ENCODE measurements at places on chromosomes 16 and 17.

GRCh38 chr17:72950242-72950931, 142.1 kb downstream of the SLC39A11 start:
- DNase-seq, result no peak

DNA sequence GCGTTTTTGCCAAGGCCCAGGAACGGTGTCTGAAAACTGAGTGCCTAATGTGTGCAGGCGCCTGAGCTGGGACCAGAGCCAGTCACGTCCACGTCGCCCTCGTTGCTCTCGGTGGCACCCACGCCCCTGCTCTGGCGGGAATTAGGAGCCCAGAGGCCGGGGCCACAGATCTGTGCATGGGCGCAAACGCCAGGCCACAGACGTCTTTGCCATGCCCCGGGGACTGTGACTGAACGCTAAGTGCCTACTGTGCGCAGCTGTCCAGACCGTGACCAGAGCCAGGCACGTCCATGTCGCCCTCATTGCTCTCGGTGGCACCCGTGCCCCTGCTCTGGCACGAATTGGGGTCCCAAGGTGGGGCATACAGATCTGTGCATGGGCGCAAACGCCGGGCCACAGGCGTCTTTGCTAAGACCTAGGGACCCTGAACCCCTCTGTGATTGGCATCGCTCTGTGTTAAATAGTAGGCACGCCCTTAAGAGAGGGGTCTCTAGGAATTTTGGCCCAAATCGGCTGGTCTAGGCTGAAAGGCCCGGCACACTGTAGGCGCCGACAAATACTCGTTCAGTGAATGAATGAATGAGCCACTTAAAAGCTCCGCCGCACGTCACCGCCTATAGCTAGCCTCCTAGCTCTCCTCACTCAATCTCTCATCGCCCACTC, 827 bp upstream of the UBALD1 start:
- no peak for DNase-seq

- DNase-seq, result peak; percentile 83
These were observed 1.7 kb downstream of the SLFN5 start for GRCh38 chr17:35244341-35245195.

DNA sequence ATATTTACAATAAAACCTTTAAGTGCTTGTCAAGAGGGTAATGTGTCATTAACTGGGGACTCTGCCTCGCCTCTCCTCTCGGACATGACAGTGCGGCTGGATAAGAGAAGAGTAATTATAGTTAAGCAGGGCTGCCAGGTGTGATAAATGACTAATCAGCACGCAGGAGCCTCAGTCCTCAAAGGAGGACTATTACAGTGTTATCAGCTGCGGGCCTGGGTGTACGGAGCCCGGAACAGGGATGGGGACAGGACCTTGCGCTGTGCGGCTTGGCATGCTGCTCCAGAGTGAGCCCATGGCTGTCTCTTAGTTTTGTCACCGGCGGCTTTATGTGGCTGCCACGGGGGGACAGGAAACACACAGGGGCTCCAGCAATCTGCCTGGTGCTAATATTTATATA, 607.2 kb downstream of the MAF start:
- DNase-seq, result peak; percentile 30

DNA sequence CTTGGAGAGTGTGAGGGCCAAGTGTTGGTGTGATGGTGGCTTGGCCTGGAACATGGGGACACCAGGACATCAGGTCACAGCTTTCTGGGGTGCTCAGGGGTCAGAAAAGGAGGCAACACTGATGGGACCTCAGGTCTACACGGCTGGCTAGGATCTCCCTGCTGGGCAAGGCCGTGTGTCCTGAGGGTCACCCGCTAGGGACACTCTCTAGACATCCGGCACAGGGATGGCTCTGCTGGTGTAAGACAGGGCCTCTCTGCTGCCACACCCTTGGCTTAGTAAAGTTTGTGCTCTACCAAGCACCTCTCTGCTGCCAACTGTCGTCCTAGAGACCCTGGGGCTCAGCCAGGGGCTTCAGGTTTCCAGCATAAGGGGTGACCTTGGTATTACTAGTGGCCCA, 16.3 kb downstream of the SLC13A5 start:
- DNase-seq, result no peak

GRCh38 chr16:1759511-1759910, 11.8 kb downstream of the NME3 start:
- no peak for DNase-seq

DNA sequence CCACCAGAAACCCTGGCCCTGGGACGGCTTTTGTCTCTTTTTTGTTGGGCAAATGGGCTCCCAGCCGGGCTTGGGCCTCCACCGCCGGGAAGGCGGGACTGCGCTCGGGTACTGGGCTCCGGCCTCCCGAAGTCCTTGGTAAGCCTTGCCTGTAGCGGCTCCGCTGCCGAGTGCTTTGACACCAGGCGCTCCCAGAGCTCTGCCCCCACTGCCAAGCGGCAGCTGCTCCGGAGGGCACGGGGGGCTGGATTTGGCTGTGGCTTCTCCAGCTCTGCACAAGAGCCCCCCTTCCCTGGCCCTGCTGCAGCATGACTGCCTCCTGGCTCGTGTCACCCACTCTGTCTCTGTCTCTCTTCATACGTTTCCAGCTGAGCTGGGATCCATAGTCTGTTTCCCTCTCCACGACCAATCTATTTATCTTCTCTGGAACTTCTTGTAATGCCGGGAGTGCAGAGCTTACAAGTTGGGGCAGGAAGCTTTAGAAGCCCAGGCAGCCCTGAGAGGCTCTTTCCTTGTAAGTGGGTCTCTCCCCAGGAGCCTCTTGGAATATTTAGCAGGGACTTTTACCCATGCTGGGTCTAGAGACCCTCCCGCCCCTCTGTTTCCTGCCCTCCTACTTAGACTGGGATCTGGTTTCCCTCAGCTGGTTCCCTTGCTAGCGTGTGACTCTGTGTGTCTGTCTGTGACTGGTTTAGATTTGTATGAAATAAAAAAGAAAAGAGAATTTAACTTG, 246.9 kb upstream of the GSE1 start:
- DNase-seq, result no peak

- DNase-seq, result no peak
These were observed 2.7 kb upstream of the PRM1 start for GRCh38 chr16:11283820-11284248.

Measured in SW480 (cell line).